Stimulated activated CD8-positive, alpha-beta memory T cell treated with anti-CD3 and anti-CD28 coated beads, Interleukin-12 subunit alpha, Interleukin-12 subunit beta, amount 100 ng/mL, for 4 hours (primary cell): ENCODE measurements at places on chromosomes 6 and 20.

DNA sequence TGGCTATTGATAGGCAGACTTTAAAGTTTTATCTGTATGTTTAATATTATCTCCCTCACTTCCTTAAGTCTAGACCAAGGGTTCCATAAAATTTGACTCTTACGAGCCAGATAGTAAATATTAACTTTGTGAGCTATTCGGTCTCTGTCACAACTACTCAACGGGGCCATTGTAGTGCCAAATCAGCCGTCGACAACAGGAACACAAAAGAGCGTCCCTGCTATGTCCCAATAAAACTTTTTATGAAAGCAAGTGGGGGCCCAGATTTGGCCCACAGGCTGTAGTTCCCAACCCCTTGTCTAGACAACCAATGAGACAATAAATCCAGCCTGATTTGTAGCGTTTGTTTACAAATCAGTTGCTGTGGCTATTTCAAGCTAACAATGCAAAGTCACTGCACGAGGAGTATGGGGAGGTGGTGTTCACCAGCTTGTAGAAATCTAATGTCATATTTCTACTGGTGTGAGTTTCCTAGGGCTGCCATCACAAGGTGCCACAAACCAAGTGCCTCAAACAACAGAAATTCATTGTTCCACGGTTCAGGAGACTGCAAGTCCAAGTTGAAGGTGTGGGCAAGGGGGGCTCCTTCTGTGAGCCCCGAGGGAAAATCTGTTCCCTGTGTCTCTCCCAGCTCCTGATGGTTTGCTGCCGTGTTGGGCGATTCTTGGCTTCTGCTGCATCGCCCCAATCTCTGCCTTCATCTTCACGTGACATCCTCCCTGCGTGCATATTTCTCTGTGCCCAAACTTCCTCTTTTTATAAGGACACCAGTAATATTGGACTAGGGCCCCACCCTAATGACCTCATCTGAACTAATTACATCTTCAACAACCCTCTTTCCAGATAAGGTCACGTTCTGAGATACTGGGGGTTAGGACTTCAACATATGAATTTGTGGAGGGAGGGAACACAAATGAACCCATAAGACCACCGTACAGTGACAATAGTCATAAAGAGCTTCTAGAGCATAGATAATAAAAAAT, 356.0 kb upstream of the JARID2 start:
- DNase-seq = no peak

GRCh38 chr6:80126657-80127345, 20.3 kb downstream of the BCKDHB start:
- DNase-seq = no peak

- no peak for DNase-seq
Observed at GRCh38 chr6:127516662-127517273, 2.4 kb downstream of the MTCL3 start.

- DNase-seq = no peak
Observed at GRCh38 chr6:15352845-15353244, 107.0 kb downstream of the JARID2 start.

DNA sequence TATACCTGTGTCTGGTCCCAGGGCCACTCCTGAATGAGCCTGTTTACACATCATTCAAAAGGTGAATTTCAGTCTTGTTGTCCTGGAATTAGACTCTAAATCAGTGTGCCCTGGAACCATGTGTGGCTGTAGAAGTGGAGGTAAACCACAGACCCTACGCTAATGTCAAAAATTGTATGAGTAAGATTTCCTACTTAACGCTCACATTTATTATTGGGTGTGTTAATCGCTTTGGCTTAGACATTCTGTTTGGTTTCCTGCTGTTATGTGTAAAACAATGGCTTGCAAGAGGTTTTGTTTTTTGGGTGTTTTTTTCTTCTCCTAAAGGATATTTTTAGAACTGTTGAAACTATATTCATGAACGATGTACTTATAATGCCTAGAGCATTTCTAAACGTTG, 19.3 kb downstream of the PLCB1 start:
- no peak for DNase-seq

GRCh38 chr6:167476844-167477595, 152.1 kb downstream of the TTLL2 start:
- no peak for DNase-seq

- no peak for DNase-seq
Observed at GRCh38 chr6:134020543-134020942, 31.9 kb downstream of the SLC2A12 start.

DNA sequence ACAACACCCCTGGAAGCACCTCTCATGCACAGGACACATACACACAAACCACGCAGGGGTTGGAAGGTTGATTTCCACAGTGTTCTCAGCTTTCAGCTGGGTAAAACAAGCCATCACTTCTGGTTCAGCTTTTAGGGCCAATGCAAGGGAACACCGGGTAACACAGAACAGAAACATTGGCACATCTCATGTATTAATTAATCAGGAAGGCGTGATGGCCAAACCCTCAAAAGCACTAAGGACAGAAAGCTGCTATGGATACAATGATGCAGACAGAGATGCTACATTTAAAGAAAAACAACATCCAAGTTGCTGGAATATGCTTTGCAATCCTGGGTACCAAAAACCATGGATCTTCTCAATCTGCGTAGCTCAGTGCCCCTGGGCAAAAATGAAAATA, 104.3 kb upstream of the BEND6 start:
- DNase-seq = no peak

DNA sequence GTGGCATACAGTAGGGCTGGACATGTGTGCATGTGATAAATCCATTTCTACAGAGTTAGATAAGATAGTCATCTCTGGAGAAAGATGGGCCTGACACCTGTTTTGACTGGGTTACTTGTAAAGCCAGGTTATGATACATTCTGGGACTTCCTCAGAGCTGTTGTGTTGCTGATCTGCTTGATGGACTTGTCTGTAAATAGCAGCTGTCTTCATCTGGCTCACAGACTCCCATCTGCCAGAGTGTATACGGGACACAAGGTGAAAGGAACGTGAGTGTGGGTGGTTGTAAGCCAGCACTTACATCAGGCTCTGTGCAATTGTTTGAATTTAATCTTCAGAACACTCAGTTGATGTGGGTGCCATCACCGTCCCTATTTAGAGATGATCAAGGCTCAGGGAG, 49.8 kb downstream of the ZDHHC14 start:
- no peak for DNase-seq

DNA sequence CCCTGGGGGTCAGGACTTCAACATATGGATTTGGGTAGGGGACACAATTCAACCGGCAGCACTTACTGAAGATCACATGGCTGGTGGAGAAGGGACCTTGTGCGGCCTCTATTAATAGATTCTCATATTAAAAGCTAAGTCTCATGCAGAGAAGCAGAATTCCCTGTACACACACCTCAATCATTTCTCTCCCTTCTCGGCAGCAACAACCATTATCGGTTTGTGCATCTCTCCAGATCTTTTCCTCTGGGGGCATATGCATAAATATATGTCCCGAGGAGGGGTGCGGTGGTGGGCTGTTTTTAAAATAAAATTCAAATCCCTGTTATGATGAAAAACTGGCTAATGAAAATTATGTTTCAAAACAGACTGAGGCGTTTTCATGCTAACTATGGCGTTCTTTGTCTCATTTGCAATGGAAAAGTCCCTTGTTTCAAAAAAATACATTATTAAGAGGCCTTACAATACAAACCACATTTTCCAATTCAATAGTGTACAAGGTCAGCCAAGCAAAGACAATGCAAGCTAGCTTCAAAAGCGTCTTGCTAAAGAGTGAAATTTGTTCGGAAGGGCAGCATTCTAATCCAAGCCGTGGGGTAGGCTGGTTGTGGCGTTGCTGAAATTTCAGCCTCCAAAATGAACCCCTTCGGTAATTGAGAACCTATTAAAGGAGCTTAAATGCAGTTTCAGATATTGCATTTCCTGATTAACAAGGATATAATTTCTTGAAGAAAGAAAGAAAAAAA, 17.3 kb downstream of the APCDD1L start:
- DNase-seq = no peak

- DNase-seq = no peak
Observed at GRCh38 chr20:33811776-33812151, 616 bp downstream of the CHMP4B start.

GRCh38 chr20:15317546-15318232, 980.3 kb upstream of the FLRT3 start:
- DNase-seq = no peak

- no peak for DNase-seq
Observed at GRCh38 chr6:28235912-28236452, 10.9 kb downstream of the ZSCAN9 start.

DNA sequence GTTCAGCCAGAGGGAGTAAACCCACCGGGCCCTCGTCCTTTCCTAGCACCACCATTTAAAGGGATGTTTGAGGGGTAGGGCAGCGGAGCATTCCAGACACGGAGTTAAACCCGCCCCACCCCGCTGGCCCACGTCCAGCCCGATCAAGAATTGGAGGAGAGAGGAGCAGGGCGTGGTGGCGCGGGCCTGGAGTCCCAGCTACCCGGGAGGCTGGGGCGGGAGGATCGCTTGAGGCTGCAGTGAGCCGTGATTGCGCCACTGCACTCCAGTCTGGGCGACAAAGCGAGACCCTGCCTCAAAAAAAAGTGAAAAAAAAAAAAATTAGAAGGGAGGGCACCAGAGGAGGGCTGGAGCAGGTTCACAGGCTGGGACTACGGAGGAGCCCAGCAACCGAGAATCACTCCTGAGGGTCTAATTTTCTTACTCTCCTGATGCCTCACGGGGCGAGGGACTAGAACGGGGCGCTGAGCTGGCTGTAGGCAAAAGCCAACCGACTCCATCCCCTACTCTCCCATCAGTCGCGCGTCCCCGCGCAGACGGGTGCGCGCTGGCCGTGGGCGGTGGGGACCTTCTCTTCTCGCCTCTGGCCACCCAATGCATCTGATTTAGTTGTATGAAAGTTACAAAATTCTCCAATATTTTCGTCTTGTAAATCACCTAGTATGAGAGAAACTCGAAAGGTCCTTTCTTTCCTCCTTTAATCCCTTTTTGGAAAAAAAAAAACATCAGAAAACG, 6.1 kb upstream of the HSPA1B start:
- DNase-seq = peak; percentile 47

GRCh38 chr20:33296206-33296605, 13.2 kb downstream of the BPIFB1 start:
- no peak for DNase-seq

DNA sequence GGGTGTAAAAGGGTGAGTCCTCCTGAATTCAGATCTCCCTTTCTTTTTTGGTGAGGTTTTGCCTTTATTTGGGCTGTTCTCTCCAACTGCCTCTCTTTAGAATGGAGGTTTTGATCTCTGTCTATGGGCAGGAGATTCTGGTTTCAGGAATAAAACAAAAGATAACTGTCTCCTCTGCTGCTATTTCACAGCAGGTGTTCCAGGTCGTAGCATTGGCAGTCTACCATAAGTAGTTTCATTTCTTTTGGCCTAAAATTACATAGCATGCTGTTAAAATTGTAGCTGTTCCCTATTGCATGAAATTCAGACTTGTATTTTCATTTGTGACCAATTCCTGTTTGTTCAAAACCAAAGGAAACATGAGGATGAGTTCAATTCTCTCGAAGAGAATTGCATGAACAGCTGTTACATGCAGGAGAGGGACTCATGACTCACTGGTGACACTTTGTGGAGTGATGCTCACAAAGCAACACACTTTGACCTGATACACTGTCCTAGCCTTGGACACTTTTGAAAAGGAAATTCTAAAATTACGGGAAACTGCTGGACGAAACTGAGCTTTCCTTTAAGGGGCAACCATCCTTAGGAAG, 76.8 kb upstream of the SIRPG start:
- no peak for DNase-seq

GRCh38 chr20:62628691-62629090, 13.6 kb upstream of the SLCO4A1 start:
- DNase-seq = no peak

DNA sequence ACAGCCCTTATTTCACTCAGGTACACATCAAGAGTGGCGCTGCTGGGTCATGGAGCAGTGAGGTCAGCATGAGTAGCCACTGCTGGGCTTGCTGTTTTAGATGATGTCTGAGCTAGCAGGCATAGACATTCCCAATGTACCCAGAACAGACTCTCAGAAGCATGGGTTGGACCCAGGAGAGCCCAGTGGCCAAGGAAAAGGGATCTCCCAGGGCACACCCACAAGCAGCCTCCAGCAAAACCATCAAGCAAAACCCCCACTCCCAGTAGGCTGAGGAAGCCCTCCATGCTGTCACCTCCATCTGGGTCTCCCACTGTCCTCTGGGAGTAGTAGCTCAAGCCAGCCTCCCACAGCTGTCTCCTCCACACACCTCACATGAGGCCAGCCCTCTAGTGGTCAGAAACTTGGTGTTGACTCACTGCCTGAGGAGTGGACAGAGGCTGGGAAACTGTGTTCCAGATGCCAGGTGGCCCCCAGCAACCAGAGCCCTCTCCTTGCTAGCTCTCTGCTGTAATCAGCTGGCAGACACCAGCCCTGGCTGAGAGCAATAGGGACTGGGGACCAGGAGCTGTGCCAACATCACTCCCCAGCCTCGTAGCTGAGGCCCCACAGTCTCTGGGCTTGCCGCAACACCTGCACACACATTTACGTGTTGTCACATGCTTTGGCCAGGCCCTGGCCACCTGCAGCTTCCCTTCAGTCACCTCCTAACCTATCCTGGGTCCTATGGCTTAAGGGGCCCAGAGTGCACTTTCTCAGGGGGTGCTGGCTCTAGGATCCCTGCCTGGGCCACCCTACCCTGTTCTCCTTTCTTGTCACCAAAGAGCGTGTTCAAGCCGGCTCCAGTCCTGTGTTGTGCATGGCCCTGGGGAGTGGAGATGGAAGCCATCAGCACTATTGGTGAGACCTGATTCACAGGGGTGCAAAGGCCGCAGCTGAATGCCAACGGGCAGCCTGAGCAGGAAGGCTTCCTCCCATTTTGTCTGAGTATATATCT, 1.9 kb upstream of the AP5S1 start:
- no peak for DNase-seq

- no peak for DNase-seq
Observed at GRCh38 chr6:99185525-99185924, 163.9 kb downstream of the FAXC start.

DNA sequence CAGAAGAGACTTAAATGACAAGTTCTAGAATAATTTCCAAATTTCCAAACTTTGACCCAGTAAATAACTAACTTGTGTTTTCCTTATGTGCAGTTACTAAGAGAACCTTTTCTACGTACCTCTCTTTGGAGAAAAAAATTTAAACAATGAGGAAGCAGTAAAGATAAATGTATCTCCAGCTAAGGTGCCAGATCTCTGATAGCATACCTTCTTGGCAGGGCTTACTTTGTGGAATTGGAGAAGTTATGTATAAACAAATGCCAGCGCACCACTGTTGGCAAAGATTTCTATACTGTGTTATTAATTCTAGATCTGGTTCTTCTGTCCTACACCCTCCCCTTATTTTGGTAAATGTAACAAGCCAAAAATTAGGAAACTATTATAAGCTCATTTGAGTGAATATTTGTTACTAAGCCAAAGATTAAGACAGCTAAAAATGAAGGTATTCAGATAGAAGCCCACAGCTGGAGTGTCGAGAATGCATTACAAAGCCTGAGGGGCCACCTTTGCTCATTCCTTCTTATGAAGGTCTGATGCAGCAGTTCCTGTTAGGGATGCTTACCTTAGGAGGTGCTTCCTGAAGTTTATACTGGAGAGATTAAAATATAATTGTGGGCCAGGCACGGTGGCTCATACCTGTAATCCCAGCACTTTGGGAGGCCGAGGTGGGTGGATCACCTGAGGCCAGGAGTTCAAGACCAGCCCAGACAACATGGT, 373.1 kb upstream of the SOX4 start:
- DNase-seq = no peak
